ENCODE measurements at places on chromosomes 11 and 22.

- DNase-seq = no peak
Observed at GRCh38 chr11:75087319-75088305, 9.1 kb downstream of the OR2AT4 start.

- peak; percentile 31 for DNase-seq
Observed at GRCh38 chr11:13134886-13135285, 125.8 kb downstream of the RASSF10 start.

GRCh38 chr11:105701098-105701497 lies 91.2 kb downstream of the GRIA4 start:
- no peak for DNase-seq

DNA sequence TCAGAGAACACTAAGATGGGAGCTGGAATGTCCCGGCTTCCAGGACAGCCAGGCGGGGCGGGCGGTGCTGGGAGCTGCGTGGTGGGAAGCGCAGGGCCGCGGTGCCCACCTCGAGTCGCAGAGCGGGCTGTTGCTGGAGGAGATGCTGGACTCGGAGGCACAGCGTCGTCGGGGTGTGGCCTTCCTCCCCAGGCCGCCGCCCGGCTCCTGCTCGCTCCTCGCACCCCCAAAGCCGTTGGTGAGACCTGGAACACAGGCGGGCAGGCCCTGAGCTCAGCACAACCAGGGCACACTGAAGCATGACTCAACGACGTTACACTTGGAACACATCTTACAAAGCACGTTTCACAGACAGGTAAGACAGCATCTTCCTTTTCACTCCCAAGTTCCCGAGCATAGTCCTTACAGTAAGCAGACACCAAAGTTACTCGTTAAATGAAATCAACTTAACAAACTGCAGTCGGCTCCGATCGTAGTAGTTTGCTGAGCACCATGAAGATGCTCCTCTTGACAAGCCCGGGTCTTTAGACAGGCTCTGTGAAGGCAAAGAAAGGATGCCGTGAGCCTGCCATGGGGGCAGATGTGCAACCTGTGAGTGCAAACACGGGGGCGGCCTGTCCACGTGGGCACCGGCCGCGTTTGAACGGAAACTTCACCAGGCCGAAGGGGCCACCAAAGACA lies 50.0 kb downstream of the BRD1 start:
- no peak for DNase-seq

DNA sequence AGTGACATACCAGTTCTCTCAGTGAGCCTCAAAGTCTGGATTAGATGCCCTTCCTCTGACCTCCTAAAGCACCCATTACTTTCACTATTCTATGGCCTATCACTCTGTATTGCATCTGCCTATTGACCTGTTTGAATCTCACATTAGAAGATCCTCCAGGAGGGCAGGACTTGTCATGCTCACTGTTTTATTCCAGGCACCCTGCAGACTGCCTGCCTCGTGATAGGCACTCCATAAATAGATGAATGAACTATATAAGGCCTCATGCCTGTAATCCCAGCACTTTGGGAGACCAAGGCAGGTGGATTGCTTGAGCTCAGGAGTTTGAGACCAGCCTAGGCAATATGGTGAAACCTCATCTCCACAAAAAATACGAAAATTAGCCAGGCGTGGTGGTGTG lies 160.1 kb upstream of the CADM1 start:
- DNase-seq = no peak

- DNase-seq = no peak
Observed at GRCh38 chr11:111047374-111047773, 198.2 kb upstream of the POU2AF2 start.

DNA sequence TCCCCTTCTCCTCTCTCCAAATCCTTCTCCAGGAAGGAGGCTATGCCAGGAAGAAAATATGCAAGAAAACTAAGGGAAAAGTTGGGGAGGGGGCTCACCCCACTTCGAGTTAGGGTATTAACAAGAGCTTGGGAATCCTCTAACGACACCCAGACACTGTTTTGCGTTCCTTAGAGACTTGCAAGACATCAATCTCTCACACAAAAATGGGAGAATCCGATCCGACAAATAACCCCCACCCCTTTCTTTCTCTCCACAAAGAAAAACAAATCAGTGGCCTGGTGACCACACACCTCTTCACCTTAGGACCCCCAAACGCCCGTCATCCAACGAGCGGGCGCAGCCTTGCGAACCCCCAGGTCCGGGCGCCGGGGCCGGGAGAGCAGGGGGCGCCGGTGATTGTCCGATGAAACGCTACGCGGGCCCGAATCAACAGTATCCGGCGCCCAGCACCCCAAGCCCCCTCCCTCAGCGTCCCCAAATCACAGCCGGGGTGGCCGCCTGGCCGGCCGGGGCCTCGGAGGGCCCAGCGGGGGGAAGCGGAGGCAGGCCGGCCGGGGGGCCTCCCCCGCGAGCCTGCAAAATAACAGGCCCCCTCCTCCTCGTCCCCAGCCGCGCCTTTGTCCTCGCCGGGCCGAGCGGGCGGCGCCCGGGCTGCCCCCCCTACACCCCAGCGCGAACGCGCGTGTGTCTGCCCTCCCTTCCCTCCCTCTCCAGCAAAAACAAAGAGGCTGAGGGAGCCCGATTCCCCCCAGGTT lies 690 bp downstream of the CSNK1E start:
- DNase-seq = no peak

DNA sequence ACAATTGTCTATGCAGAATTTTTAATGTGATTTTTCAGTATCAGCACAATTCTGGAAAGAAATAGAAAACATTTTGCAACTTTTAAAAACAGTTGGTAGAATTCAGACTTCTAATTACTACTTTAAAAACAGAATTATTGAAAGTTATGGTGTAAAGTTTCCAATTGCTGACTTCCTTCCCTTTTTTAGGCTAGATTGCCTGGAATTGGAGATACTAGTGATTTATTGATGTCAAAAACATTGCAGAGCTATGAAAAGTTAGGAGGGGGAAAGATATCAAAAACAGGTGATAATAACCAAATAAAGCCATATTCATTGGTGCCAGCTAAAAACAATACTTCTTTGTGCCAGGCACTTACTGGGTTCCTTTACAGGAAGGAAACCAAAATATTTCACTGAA lies 485.5 kb downstream of the TMEM135 start:
- no peak for DNase-seq

DNA sequence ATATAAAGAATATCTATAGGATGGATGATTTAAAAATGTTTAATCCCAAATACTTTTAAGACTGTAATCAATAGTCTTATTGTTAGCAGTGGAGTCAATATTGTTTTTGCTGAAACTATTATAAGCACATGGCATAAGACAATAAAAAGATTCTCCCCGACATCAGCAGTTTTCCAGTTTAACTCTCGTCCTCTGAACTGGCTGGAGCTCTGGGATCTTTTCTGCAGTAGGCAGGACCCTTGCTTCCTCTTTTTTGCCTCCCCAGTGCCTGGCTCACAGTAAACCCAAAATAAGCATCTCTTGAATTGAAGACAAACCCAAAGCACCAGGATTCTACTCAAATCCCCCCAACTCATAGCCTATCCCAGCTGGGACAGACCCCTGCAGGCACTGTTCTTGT lies 32.9 kb downstream of the KCNJ1 start:
- DNase-seq = no peak

- DNase-seq = no peak
Observed at GRCh38 chr11:64140082-64140481, 25.8 kb downstream of the MACROD1 start.

GRCh38 chr11:65883786-65884715 lies 4.2 kb downstream of the FIBP start:
- DNase-seq = no peak

GRCh38 chr11:22807855-22808570 lies 21.6 kb downstream of the SVIP start:
- DNase-seq = no peak

DNA sequence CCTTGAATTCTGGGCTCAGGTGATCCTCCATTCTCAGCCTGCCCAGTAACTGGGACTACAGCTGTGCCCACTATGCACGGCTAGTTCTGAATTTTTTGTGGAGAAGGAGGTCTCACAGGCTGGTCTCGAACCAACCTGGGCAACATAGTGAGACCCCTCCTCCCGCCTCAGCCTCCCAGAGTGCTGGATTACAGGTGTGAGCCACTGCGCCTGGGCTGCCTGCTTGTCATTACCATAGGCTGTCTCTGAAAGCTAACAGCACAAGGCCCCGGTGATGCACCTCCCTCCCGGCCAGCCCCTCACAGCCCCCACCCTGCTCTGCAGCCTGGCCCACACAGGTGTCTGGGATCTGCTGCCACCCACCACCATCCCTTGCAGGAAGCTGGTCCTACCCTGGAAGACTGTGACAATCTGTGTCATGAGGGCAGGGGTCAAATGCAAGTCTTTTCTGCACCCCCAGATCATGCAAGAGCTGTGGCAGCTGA lies 82.4 kb downstream of the DGCR2 start:
- no peak for DNase-seq

GRCh38 chr22:46612904-46613605 lies 7.1 kb upstream of the GRAMD4 start:
- DNase-seq = no peak

DNA sequence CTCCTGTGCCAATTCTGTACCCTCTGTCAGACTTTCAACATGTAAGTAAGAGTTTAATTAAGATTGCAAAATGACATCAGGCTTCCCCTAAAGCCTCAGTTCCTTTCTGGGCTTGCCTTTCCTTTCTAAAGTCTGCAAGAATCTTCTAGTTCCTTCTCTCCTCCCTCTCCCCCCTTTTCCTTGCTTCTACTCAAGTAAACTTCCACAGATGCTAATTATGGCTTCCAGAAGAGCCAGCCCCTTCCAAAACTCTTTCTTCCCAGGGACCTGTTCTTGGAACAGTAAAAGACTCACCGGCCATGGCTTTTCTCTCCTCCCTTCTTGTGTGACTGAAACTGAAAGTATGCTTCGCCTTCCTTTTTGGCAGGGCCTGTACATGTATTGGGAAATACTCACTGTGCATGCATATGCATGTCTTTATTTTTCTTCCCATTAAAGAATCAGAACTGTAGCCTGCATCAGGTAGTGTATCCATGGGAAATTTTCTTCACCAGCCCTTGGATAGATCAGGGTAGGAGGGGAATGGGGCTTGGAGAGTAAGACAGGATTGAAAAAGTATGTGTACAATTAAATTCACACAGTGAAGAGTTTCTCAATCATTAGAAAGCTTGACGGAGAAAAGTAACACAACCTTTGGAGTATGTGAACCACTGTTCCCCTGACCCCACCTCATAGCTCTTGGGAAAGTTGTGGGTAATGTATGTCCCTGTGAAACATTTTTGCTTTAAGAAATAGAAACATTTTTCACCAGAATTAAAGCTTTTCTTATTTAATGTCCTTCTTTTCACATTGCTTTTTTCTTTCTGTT lies at the start of gene CASP1:
CASP1 (minus strand) TSS at position 332 of the 808 bp plus-strand sequence; CDS start at position 301, 31 bp downstream.
- DNase-seq = no peak

GRCh38 chr11:112173152-112173551 lies 2.2 kb upstream of the BCO2 start:
- DNase-seq = no peak

DNA sequence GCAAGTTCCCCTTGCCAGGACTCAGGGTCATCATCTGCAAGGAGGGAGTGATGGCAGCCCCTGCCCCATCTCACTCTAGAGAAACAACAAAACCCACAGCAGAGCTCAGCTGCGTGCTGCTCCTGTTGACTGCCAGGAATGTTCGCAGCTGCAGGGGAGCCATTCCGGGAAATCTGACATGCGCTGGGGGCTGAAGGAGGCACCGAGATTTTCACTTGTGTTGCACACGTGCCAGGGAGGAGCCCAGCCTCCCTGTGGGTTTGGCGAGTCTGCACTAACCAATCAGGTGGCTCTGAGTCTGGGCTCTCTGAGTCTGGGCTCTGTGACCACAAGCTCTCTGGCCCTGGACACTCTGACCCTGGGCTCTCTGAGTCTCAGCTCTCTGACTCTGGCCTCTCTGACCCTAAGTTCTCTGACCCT lies 10.5 kb downstream of the FGF3 start:
- no peak for DNase-seq

- no peak for DNase-seq
Observed at GRCh38 chr11:26070714-26071380, 261.1 kb upstream of the ANO3 start.

GRCh38 chr22:22030493-22031182 lies 48.1 kb upstream of the TOP3B start:
- DNase-seq = no peak

DNA sequence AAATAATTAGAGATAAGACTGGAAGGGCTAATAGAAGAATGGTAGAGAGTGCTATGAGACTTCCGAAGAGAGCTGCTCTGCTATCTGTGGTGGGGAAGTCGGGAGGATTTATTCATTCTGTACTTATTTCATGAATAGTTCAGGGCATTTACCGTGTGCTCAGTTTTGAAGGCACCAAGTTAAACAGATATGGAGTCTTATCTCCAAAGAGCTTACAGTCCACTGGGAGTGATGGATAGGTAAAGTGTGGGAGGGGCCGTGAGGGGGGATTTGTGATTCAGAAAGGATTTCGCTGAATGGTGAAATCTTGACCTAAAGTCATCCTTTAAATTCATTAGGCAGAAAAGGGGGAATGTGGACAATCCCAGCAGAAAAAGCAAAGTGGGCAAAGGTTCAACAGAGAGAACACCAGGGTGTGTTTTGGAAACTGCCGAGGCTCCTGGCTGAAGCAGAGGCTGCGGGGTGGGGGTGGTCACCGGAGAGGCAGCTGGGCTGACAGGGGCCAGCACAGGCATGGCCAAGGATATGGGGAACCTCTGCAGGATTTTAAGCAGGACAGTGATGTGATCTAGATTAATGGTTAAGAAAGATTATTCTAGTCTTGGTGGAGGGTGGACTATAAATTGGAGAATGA lies 91.2 kb downstream of the UBASH3B start:
- DNase-seq = no peak

DNA sequence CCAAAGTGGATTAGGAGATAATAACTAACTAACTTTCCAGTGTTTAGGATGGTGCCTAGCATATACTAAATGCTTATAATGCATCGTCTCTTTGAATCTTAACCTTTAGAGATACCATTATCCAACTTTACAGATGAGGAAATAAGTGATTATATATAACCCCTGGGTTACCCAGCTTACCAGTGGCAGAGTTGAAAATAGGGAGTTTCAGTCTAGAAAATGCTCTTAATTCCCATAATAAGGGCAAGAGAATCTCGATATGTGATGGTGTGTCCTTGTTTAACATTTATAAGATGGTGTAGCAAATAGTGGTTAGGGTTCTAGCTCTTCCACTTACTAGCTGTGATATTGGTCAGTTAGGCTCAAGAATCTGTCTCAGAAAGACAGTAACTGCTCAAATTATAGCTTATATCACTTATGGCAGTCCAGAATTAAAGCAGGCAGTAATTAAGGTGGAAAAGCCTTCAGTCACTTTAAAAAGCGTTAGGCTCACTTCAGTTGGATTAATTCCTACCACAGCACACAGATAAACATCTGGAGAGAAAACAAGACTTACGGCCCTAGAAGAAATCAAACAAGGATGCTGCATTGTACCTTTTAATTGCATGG lies 6.3 kb downstream of the XBP1 start:
- no peak for DNase-seq

- no peak for DNase-seq
Observed at GRCh38 chr11:5700421-5701054, 10.9 kb downstream of the TRIM22 start.

DNA sequence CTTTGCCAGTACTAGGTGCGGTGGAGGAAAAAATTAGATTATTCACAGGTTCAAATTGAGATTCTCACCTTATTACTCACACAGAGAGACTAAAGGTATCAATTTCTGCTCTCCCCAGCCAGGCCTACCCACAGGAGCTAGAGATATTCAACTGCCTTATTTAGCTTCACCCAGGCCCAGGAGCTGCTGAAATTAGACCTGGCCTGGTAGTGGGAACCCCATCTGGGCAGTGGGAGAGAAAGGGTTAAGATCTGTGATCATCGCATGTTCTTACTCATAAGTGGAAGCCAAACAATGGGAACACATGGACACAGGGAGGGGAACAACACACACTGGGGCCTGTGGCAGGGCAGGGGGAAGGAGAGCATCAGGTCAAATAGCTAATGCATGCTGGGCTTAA lies 20.9 kb upstream of the MICAL2 start:
- DNase-seq = no peak
